ENCODE measurements at places on chromosomes 4 and X. TPM values are rescaled to one million over a fixed set of nuclear protein-coding genes. Genes with fewer than 3 reads are reported as not detected.
A peak's percentile ranks its signal among the peaks of the same experiment; 100 is the strongest.

DNA sequence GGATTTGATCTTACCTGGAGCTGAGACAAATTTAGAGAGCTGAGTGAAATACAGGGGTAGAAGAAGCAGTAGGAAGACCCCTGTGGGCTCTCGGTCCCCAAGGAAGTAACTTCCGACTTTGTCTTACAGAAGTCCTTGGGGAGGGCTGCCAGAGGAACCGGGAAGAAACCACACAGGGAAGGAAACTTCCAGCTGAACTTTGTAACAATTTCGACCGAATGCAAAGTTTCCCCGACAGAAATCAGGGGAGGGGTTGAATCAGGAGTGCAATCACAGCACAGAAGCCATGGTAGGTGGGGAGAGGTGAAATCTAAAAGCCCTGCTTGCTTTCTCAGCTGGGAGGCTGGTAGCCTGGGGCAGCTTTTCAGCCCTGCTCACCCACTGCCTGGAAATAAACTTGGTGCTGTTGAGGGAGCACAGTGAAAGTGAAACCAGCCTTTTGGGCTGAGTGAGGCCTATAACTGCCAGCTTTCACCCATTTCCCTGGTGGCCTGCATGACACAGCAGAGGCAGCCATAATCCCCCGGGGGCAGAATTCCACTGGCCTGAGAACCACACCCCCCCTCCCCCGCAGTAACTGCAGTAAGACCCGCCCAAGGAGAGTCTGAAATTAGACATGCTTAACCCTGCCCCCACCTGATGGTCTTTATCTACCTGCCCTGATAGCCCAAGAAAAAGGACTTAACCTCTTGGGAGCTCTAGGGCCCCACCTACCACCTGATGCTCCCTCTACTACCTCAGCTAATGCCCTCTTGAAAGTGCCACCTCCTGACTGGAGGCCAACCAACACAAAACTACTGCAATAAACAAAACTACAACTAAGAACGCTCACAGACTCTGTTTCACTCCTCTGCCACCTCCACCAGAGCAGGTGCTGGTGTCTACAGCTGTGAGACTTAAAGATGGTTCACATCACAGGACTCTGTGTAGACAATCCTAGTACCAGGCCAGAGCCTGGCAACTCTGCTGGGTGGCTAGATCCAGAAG, 248.2 kb downstream of the PARM1 start:
- no peak for DNase-seq
- H3K4me1 ChIP-seq = no peaks in the 10 kb centered on the region
- no peaks in the 10 kb centered on the region for H3K27me3 ChIP-seq
- H3K4me3 ChIP-seq = no peak overlapping the region
- no peaks in the 10 kb centered on the region for H3K36me3 ChIP-seq

GRCh38 chr4:15656038-15656470, 897 bp upstream of the FBXL5 start:
- H3K27ac ChIP-seq = peak overlapping the region; percentile 98
- peak overlapping the region; percentile 82 for H3K4me3 ChIP-seq

DNA sequence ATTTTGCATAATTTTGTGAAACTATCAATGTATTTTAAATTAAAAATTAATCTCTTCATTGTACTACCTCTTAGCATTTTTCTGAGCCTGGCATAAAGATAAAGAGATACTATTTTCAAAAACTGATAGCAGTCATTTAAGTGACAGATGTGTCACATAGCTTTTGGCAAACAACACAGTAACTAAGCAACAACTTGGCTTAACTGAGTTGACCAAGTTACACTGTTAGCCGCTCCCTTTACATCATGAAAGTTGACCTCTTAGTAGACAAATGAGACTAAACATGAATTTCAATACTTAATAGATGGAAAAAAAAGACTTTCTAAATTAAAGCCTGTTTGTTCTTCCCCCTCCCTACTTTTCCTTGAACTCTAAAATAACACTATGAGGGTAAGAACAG, 62.0 kb downstream of the ATP8A1 start:
- no peaks in the 10 kb centered on the region for H3K36me3 ChIP-seq
- peaks cover 6% of the 10 kb centered on the region for H3K4me1 ChIP-seq
- no peak for DNase-seq
- no peaks in the 10 kb centered on the region for H3K27me3 ChIP-seq

DNA sequence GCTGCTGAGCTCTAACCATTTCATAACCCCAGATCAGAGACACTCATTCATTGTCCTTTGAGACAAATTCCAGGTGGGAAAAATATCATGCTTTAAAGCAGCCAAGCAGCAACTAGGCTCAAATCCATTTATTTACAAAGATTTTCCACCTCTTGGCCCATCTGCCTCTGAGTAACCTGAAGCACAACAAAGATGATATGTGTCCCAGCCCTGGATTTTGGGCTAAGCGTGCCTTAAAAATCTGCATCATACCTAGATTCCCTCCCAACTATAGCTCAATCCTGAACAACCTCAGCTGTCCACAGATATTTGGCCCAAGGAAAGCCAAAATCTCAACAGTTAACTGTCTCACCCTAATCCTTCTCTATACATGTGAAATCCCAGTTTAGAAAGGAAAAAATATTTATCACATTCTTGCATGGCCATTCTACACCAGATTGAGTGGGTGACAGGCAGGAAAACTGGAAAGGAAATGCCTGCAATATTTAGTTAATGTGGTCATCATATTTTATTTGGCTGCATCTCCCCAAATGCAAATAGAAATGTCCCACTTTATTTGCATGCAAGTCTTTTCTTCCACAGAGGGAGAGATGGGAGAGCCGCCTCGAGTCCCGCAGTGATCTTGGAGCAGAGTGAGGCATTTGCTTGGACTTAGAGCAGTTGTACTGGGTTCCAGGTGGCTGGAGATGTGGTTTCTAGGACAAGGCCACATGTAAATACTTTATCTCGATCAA, 146.4 kb upstream of the EOLA2 start:
- H3K4me1 ChIP-seq = peaks cover 4% of the 10 kb centered on the region
- H3K36me3 ChIP-seq = no peaks in the 10 kb centered on the region
- no peak overlapping the region for H3K27ac ChIP-seq
- no peak for DNase-seq
- H3K27me3 ChIP-seq = peaks cover 5% of the 10 kb centered on the region
- H3K4me3 ChIP-seq = no peak overlapping the region

- peak overlapping the region; percentile 79 for H3K4me3 ChIP-seq
- DNase-seq = peak; percentile 50
- H3K27ac ChIP-seq = peak overlapping the region; percentile 34
- H3K36me3 ChIP-seq = no peaks in the 10 kb centered on the region
- H3K27me3 ChIP-seq = no peaks in the 10 kb centered on the region
- no peaks in the 10 kb centered on the region for H3K4me1 ChIP-seq
Measured at GRCh38 chrX:68832101-68832416, 3.2 kb downstream of the EFNB1 start.

- peaks cover 26% of the 10 kb centered on the region for H3K36me3 ChIP-seq
- H3K27ac ChIP-seq = peak overlapping the region; percentile 91
- peak overlapping the region; percentile 95 for H3K4me3 ChIP-seq
- H3K27me3 ChIP-seq = no peaks in the 10 kb centered on the region
- H3K4me1 ChIP-seq = peaks cover 29% of the 10 kb centered on the region
Measured at GRCh38 chr4:2469192-2469984, 482 bp downstream of the RNF4 start.

GRCh38 chr4:133148690-133149363, at the start of gene PCDH10:
TSS of gene PCDH10 (plus strand) at chr4:133149294. CDS start at chr4:133150141, 847 bp downstream.
- H3K4me1 ChIP-seq = no peaks in the 10 kb centered on the region
- peaks cover 30% of the 10 kb centered on the region for H3K27me3 ChIP-seq
- no peaks in the 10 kb centered on the region for H3K36me3 ChIP-seq
- H3K27ac ChIP-seq = no peak within 1 kb of the TSS
- peak within 1 kb of the TSS; percentile 2 for H3K4me3 ChIP-seq

GRCh38 chrX:13732246-13733067, 2.0 kb downstream of the TRAPPC2 start:
- DNase-seq = no peak
- H3K36me3 ChIP-seq = no peaks in the 10 kb centered on the region
- peaks cover 23% of the 10 kb centered on the region for H3K4me1 ChIP-seq

DNA sequence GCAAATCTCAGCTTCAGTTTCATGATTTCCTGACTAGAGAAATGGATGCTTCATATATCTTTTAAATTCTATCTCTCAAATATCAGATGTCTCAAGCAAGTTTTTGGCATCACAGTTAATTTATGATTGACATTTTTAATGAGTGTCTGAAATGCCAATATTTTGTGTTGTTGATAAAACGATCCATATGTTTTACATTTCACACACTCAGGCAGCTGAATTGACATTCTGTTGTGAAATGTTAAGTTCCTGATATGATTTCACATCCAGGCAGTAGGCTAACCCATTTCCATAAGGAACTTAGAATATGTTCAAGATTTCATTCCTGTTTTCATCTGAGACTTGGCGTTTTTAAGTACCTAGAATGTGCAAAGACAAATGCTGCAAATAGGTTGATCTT, 650.6 kb downstream of the PCDH18 start:
- H3K27me3 ChIP-seq = no peaks in the 10 kb centered on the region
- H3K27ac ChIP-seq = no peak overlapping the region
- H3K4me1 ChIP-seq = no peaks in the 10 kb centered on the region
- DNase-seq = no peak

- peaks cover 14% of the 10 kb centered on the region for H3K4me1 ChIP-seq
- no peaks in the 10 kb centered on the region for H3K36me3 ChIP-seq
- H3K4me3 ChIP-seq = no peak overlapping the region
- H3K27ac ChIP-seq = peak overlapping the region; percentile 45
- DNase-seq = peak; percentile 49
- no peaks in the 10 kb centered on the region for H3K27me3 ChIP-seq
Measured at GRCh38 chr4:109184491-109184961, 117.9 kb downstream of the COL25A1 start.

DNA sequence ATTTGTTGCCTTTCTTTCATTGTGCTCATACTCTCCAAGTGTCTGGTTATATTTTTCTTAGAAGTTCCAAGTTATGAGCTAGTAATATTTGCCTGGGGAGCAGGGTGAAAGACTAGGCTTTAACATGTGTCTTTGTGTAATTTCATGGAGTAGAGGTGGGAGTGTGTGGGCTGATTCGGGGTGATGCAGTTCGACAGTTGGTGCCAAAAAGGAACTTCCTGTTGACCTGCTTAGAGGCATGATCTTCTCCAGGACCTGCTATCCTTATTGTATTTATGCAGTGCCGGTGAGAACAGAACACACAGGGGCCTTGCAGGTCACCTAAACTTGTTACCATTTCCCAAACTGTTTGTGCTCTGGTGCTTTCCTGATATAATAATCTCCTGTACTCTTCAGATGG, 21.2 kb downstream of the USP53 start:
- no peak overlapping the region for H3K27ac ChIP-seq
- H3K36me3 ChIP-seq = no peaks in the 10 kb centered on the region
- H3K27me3 ChIP-seq = no peaks in the 10 kb centered on the region
- H3K4me1 ChIP-seq = peaks cover 12% of the 10 kb centered on the region
- no peak for DNase-seq

DNA sequence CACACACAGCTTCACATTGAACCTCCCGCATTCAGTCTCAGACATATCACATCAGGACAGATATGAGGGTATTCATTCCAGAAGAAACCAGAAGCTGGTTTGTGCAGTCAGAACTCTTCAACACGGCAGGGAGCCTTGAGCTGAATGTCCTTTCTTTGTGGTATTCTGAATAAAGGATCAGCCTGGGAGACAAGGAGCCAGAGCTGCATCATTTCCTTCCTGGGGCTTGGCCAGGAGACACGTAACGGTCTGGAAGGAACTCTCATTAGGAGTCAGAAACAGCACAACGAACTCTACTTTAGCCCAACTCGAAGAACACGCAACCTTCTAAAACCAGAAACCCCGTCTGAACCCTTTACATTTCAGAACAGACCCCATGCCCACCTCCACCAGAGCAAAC, 46.4 kb downstream of the KDR start:
- peak; percentile 78 for DNase-seq
- H3K27ac ChIP-seq = peak overlapping the region; percentile 59
- peak overlapping the region; percentile 5 for H3K4me3 ChIP-seq
- no peaks in the 10 kb centered on the region for H3K36me3 ChIP-seq
- H3K27me3 ChIP-seq = no peaks in the 10 kb centered on the region
- H3K4me1 ChIP-seq = peaks cover 11% of the 10 kb centered on the region

- peak; percentile 26 for DNase-seq
- H3K27me3 ChIP-seq = no peaks in the 10 kb centered on the region
- no peak overlapping the region for H3K4me3 ChIP-seq
Measured at GRCh38 chrX:129831091-129831885, 12.4 kb downstream of the ZDHHC9 start.

DNA sequence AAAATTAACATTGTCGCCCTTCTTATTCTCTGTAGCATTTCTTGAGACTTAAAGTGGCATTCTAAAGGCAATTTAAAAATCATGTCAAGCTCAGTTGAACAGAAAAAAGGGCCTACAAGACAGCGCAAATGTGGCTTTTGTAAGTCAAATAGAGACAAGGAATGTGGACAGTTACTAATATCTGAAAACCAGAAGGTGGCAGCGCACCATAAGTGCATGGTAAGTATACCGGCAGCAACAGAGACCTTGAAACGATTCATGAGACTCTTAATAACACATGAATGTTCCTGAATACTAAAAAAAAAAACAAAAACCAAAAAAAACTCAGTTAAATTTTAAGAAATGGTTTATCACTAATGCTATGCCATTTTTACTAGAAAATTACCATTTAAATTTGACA, 82.4 kb upstream of the HPRT1 start:
- DNase-seq = no peak
- H3K4me3 ChIP-seq = no peak overlapping the region
- H3K4me1 ChIP-seq = no peaks in the 10 kb centered on the region
- no peaks in the 10 kb centered on the region for H3K27me3 ChIP-seq
- H3K36me3 ChIP-seq = peaks cover 29% of the 10 kb centered on the region
- H3K27ac ChIP-seq = no peak overlapping the region

- peak overlapping the region; percentile 19 for H3K27ac ChIP-seq
- no peak overlapping the region for H3K4me3 ChIP-seq
- peaks cover 12% of the 10 kb centered on the region for H3K36me3 ChIP-seq
- H3K27me3 ChIP-seq = no peaks in the 10 kb centered on the region
Measured at GRCh38 chr4:7867701-7868435, 71.8 kb downstream of the AFAP1 start.

GRCh38 chrX:16826207-16826606, 39.9 kb downstream of the TXLNG start:
- no peaks in the 10 kb centered on the region for H3K27me3 ChIP-seq
- no peak overlapping the region for H3K27ac ChIP-seq
- DNase-seq = no peak
- no peak overlapping the region for H3K4me3 ChIP-seq

- H3K27ac ChIP-seq = no peak overlapping the region
- no peak for DNase-seq
- H3K27me3 ChIP-seq = no peaks in the 10 kb centered on the region
Measured at GRCh38 chr4:100576570-100576969, 58.7 kb upstream of the EMCN start.

The LRIT3 gene
- not detected for total RNA-seq

The UNC5C gene
- 1.9 TPM for total RNA-seq

The DOK7 gene
- total RNA-seq = 32.3 TPM

Measured in heart left ventricle (tissue), 16 donors.